Liver (tissue), 10 donors: ENCODE measurements at places on chromosomes 1 and 21.

DNA sequence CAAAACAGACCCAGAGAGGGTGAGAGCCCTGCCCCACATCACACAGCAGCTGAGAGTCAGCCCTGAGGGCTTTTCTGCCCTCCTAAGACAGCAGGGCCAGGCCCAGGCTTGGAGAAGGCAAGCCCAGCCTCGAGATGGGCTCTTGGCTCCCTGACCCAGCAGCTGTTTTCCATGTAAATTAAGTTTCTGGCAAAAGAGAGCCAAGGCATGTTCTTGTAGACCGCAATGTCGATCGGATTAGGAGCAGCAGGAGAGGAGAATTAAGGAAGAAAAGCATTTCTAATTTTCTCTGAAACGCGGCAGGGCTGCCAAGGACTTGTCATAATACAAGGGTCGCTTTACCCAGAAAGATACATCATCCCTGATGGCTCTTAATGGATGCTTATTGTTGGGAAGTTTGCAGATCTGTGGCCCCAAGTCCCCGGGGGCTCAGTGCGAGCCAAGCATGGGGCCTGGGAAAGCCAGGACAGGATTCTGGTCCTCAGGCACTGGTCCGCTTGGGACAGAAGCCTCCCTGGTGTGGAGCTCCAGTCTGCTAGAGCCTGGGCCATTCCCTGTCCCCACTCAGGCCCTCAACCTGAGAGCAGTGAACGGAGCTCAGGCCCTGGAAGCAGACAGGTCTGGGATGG, 62.8 kb downstream of the DMRTB1 start:
- DNase-seq: no peak

- DNase-seq: no peak
Measured at GRCh38 chr1:48878191-48878940, 101.7 kb upstream of the BEND5 start.

GRCh38 chr1:15027515-15027986, 126.0 kb upstream of the TMEM51 start:
- peak; percentile 79 for DNase-seq

GRCh38 chr1:114048232-114048631, 69.0 kb downstream of the OLFML3 start:
- DNase-seq: no peak
